Fibroblast of skin of scalp (primary cell): ENCODE measurements at places on chromosomes 4 and X.

GRCh38 chr4:66331761-66332160, 661.5 kb upstream of the EPHA5 start:
- peak; percentile 73 for DNase-seq

GRCh38 chr4:1790005-1790404, 3.1 kb upstream of the FGFR3 start:
- no peak for DNase-seq

GRCh38 chr4:95017305-95018064, 259.7 kb downstream of the BMPR1B start:
- DNase-seq, result no peak

GRCh38 chr4:136088211-136088867, 1444.0 kb downstream of the PCDH18 start:
- no peak for DNase-seq

GRCh38 chr4:40629401-40630334, at the start of gene RBM47:
Gene RBM47, minus strand, starts transcription at chr4:40629864. Its CDS starts 190,971 bp downstream, at chr4:40438893.
- DNase-seq, result peak; percentile 38

DNA sequence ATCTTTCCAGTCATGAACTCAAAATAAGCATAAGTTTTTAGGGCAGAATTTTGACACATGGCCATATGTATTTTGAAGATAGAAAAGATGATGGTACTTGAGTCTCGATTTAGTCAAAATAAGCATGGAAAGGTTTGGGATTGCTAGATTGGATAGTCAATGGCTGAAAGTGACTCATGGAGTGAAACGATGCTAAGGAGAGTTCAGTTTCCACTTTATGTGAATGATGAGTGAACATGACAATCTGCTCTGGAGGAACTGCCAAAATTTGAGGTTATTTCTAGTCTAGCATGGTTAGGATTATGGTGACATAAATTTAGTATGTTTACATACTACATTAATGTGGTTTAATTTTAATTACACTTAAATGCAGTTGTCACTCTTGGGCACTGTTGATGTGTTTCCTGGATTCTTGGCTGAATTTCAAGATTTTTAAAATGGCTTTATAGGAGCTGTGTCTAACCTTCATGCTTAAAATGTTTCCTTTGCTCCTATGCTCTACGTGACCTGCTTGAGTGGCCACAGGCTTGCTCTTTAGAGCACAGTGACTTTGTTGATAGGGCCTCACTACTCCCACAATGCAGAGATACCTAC, 17.1 kb downstream of the DDX3X start:
- no peak for DNase-seq

DNA sequence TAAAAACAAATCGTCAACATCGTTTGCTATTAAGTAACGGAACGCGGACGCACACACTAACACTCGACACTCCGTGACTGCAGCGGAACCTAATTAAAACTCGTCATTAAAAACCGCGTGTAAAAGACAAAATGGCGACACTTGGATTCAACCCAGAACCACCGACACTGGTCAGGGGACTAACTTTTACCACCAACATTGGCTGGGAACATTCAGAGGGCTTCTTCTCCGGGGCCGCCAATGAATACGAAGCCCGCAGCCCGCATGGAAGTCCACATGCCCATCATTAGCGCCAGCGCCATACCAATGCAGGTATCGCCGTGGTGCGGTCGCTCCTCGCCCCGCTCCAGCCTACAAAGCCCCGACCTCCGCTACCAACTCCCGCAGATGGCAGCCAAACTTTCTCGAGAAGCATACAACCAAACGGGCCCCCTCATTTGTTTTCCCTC, 498 bp downstream of the RBMX start:
- DNase-seq, result peak; percentile 23

DNA sequence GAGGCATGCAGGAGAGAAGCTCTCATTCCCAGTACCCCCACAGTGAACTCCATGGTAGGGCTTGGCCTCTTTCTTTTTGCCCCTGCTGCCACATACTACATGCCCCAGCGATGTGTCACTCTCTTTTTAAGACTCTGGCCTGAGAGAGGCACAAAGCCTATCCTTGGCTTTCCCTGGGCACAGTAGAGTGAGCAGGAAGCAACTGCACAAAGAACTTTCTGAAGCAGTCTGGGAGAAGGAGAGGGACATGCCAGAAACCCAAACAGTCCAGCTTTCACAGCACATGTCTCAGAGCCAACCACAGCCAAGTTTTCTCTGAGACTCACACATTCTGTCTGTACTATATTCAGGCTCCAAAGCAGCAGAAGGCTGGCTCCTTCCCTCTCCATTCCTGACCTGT, 7.9 kb upstream of the NALF2 start:
- no peak for DNase-seq

- no peak for DNase-seq
Measured at GRCh38 chrX:83984961-83985360, 124.0 kb downstream of the CYLC1 start.

GRCh38 chr4:107708225-107708624, 11.8 kb downstream of the PAPSS1 start:
- DNase-seq, result no peak

- peak; percentile 63 for DNase-seq
Measured at GRCh38 chr4:41212616-41213203, 1.6 kb downstream of the APBB2 start.

GRCh38 chrX:72621163-72621562, 48.5 kb upstream of the HDAC8 start:
- no peak for DNase-seq

- DNase-seq, result no peak
Measured at GRCh38 chrX:104430072-104430741, 135.8 kb upstream of the IL1RAPL2 start.

GRCh38 chrX:9562851-9563250, 98.0 kb downstream of the TBL1X start:
- DNase-seq, result peak; percentile 90

DNA sequence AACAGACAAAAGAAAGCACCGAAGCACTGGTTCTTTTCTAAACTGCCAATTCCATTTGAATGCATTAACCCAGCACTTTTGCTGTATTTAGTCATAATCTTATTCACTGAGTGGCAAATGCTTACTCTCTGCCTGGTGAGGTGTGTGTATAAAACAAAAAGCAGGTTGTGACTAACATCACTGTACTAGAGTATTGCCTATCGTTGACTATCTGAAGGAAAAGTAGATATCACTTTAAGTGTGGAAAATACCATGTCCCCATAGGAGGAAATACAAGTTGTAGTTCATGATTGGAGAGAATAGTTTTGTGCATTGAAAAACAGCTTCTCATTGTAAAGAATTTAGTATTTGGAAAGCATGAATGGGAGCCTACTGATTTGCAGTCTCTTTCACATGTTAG, 2.7 kb downstream of the PDLIM5 start:
- DNase-seq, result no peak
